Activated CD8-positive, alpha-beta memory T cell treated with anti-CD3 and anti-CD28 coated beads for 4 hours (primary cell): ENCODE measurements at places on chromosomes 12 and 14.

GRCh38 chr12:104672501-104673265 is 215.9 kb downstream of the CHST11 start:
- no peak for DNase-seq

DNA sequence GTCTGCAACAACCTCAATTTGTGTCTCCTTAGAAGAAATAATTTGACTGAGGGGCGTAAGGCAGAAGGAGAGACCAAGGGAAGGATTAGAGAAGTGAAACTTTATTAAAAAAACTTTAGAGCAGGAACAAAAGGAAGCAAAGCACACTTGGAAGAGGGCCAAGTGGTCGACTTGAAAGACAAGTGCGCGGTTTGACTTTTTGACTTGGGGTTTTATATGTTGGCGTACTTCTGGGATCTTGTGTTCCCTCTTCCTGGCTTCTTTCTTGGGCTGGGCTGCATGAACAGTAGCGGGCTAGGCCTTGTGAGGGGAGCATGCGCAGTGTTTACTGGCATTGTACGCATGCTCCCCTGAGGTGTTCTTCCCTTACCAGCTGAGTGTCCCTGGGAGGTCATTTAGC is 369.3 kb upstream of the DCN start:
- DNase-seq = no peak

DNA sequence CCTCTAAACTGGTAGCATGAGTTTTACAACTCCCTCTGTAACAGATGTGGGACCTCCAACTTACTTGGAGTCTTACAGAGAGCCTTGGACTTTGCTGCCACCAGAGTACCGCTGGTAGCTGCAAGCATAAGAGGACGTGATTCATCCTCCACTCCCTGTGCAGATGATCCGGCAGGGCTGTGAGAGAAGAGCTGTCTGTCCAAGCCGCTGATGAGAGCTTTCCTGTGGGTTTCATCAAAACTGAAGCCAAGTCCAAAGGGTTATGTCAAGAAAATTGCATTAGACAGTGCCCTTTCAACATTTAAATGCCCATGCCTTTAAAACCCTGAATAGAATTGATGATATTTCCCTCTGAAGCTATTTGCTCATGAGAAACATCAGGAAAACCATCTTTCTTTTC is 85.8 kb downstream of the LLPH start:
- no peak for DNase-seq

DNA sequence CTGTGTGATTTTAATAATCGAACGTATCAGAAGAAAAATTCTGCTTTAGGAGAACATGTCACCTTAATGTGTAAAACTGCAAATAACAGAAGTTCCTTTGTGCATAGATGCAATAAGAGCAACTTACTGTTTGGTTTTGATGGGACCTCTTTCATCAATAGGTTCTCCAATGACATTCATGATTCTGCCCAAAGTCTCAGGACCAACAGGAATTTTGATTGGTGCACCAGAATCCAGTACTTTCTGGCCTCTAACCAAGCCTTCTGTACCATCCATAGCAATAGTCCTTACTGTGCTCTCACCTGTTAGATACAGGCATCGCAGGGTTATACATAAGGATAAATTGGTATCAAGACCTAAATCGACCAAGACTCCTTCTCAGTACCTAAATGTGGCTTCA is 1.1 kb downstream of the ATP5F1B start:
- DNase-seq = no peak

- DNase-seq = no peak
Measured at GRCh38 chr14:87940382-87940781, 52.6 kb downstream of the GALC start.

GRCh38 chr12:106074361-106074705 is 64.4 kb downstream of the NUAK1 start:
- no peak for DNase-seq

DNA sequence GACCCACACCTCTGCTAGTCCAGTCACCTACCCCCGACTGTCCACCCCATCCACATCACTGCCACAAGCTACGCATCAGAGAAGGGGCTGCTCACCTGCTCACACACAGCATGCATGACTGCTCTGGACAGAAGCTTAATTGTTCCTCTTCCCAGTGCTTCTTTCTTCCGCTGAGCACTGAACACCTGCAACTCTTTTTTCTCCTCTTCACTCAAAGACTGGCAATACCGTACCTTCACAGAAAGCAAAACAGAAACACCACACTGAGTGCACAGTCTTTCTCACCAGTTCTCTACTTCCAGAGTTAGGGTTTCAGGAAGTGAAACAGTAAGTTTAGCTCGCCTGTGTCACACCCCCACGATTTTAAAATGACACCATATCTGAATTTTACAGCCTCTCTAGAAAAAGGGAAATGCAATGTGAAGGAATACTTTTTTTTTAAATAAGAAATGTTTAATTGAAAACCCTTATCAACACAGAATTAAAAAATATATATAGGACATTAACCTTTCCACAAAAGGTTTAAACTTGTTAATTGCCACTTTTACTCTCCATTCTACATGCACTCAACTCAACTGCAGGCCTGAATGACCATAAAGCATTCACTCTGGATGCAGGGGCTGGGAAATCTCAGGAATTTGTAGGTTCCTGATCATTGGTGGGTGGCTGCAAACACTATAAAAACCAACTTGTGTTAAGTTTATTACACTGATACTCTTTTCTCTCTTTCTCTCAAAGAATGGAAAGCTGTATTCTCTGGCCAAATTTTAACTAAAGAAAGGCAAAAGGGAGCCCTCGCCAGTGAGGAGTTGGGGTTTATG is 120.0 kb downstream of the PRICKLE1 start:
- no peak for DNase-seq

DNA sequence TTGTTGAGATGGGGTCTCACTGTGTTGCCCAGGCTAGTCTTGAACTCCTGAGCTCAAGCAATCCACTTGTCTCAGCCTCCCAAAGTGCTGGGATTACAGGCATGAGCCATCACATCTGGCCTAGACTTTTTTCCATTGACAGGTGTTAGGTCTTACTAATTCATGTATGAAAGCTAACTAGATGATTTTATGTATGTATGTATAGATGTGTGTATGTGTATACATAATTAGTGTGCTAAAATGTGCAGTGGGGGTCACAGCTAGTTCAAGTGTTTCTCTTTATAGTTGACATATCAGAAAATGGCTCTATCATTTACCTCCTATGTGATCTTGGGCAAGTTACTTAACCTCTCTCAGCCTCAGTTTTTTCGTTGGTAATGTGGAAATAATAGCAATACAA is 23.5 kb downstream of the UNC79 start:
- no peak for DNase-seq

GRCh38 chr12:79194595-79194994 is 330.0 kb downstream of the SYT1 start:
- DNase-seq = no peak

GRCh38 chr14:33432407-33433023 is 493.8 kb downstream of the NPAS3 start:
- DNase-seq = no peak

DNA sequence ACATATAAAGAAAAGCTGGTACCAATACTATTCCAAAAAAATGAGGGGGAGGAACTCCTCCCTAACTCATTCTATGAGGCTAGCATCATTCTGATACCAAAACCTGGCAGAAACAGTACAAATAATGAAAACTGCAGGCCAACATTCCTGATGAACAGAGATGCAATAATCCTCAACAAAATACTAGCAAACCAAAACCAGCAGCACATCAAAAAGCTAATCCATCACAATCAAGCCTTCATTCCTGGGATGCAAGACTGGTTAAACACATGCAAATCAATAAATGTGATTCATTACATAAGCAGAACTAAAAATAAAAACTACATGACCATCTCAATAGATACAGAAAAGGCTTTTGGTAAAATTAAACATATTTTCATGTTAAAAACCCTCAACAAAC is 281.3 kb downstream of the KCNH5 start:
- DNase-seq = no peak

- DNase-seq = no peak
Measured at GRCh38 chr14:35355981-35356841, 48.3 kb downstream of the NFKBIA start.
